ENCODE measurements at places on chromosomes 6 and 20. TPM values are rescaled to one million over a fixed set of nuclear protein-coding genes. Genes with fewer than 3 reads are reported as not detected.

DNA sequence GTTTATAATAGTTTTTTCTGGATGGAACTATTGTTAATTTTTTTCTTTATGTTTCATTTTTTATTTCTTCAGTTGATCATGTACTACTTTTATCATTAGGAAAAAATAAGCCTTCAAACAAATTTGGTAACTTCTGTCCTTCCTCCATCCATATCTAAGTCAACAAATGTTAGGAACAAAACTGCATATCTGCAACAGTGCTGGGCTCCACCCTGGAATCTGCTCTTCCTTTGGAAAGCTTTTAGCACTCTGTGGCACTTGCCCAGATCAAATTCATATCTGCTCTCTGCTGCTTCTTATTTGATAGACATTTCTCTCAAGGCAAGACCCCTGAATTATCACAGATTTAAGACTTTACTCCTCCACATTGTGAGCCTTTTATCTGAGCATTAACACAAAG, 24.3 kb upstream of the GPR63 start:
- no peaks in the 10 kb centered on the region for H3K36me3 ChIP-seq
- DNase-seq, result no peak
- H3K27ac ChIP-seq, result no peak overlapping the region
- peaks cover 5% of the 10 kb centered on the region for H3K27me3 ChIP-seq
- no peaks in the 10 kb centered on the region for H3K4me1 ChIP-seq

- H3K4me3 ChIP-seq, result no peak overlapping the region
- H3K27me3 ChIP-seq, result no peaks in the 10 kb centered on the region
- DNase-seq, result no peak
- no peaks in the 10 kb centered on the region for H3K36me3 ChIP-seq
Measured at GRCh38 chr6:54115966-54116365, 4.7 kb downstream of the MLIP start.

- H3K27ac ChIP-seq, result no peak overlapping the region
- peaks cover 6% of the 10 kb centered on the region for H3K36me3 ChIP-seq
- H3K27me3 ChIP-seq, result no peaks in the 10 kb centered on the region
- H3K4me3 ChIP-seq, result peak overlapping the region; percentile 76
- peaks cover 12% of the 10 kb centered on the region for H3K4me1 ChIP-seq
Measured at GRCh38 chr6:135052939-135053338, 1.7 kb downstream of the HBS1L start.

DNA sequence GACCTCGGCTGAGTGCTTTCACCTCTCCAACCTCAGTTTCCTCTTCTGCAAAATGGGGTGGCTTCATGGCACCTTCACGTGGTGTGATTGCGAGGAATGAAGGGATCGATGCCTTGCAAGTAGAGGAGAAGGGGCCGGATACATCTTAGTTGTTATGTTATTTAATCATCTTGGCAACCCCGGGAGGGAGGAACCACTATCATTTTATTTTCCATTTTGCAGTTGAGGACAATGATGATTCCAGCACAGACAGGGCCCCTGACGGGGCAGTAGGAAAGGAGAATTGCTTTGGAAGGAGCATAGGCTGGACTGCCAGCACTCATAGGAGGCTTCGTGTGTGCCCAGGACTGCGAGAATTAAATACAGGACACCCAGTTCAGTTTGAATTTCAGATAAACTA, 2.5 kb upstream of the PMEPA1 start:
- no peaks in the 10 kb centered on the region for H3K36me3 ChIP-seq
- DNase-seq, result no peak
- no peaks in the 10 kb centered on the region for H3K27me3 ChIP-seq
- H3K4me1 ChIP-seq, result peaks cover 9% of the 10 kb centered on the region
- no peak overlapping the region for H3K27ac ChIP-seq
- no peak overlapping the region for H3K4me3 ChIP-seq

- H3K27me3 ChIP-seq, result peaks cover 82% of the 10 kb centered on the region
- no peaks in the 10 kb centered on the region for H3K4me1 ChIP-seq
- no peaks in the 10 kb centered on the region for H3K36me3 ChIP-seq
- no peak overlapping the region for H3K27ac ChIP-seq
- DNase-seq, result peak; percentile 75
Measured at GRCh38 chr20:59525500-59526241, 78.7 kb upstream of the PHACTR3 start.

DNA sequence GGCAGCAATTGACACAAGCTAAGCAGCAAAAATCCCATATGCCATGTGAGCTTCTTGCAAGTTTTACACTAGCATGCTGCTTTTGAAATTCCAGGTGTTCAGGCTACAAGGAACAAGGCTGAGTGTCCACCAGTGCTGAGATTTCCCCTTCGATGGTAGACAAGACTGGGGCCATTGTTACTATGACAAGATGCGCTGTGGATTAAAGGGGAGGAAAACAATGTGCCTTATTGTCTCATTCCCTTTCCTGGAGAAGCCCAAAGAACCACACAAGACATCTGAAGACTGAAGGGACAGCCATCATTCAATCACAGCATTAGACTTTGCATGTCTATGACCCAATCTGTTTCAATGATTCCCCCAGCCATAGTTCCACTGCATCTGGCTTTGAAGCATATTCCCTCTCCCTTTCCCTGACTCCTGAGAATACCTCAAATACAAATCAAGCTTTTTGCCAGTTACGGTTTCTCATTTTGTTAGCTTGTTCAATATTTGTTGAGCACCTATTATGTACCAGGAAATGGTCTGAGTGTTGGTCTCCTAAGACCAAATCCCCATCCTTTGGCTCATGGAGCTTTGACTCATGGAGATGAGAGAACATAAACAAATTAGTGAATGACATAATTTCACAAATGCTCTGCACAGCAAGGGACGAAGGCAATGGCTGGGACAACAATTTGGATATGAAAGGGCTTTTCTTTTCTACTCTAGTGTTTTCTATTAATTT, 23.4 kb upstream of the SCGN start:
- H3K27ac ChIP-seq, result no peak overlapping the region
- H3K4me3 ChIP-seq, result no peak overlapping the region
- no peak for DNase-seq
- no peaks in the 10 kb centered on the region for H3K36me3 ChIP-seq
- no peaks in the 10 kb centered on the region for H3K4me1 ChIP-seq

GRCh38 chr6:36650848-36651478, 27.6 kb upstream of the CDKN1A start:
- H3K4me3 ChIP-seq, result no peak overlapping the region
- no peaks in the 10 kb centered on the region for H3K36me3 ChIP-seq
- H3K4me1 ChIP-seq, result peaks cover 30% of the 10 kb centered on the region
- DNase-seq, result no peak
- H3K27me3 ChIP-seq, result no peaks in the 10 kb centered on the region

DNA sequence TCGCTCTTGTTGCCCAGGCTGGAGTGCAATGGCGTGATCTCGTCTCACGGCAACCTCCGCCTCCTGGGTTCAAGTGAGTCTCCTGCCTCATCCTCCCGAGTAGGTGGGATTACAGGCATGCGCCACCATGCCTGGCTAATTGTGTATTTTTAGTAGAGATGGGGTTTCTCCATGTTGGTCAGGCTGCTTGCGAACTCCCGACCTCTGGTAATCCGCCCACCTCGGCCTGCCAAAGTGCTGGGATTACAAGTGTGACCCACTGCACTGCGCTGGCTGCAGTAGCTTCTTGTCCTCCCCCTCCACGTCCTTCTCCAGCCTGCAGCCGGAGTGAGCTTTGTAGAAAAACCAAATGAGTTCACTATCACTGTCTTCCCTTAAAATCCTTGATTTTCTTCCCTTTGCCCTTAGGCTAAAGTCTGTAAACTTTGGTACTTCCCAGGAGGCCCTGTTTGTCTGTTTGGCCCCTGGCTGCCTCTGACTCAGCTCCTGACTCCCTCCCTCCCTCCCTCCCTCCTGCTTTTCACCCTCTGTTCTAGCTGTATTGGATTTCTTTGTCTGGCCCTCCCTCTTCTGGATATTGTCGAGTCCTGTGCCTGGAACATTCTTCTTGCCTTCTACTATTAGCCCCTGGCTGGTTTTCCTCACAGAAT, 12.9 kb downstream of the PARD6B start:
- peaks cover 16% of the 10 kb centered on the region for H3K36me3 ChIP-seq
- peaks cover 54% of the 10 kb centered on the region for H3K4me1 ChIP-seq
- peak; percentile 86 for DNase-seq
- H3K4me3 ChIP-seq, result no peak overlapping the region

GRCh38 chr6:85323435-85324040, 126.3 kb upstream of the NT5E start:
- H3K4me3 ChIP-seq, result no peak overlapping the region
- no peaks in the 10 kb centered on the region for H3K4me1 ChIP-seq
- no peak overlapping the region for H3K27ac ChIP-seq

DNA sequence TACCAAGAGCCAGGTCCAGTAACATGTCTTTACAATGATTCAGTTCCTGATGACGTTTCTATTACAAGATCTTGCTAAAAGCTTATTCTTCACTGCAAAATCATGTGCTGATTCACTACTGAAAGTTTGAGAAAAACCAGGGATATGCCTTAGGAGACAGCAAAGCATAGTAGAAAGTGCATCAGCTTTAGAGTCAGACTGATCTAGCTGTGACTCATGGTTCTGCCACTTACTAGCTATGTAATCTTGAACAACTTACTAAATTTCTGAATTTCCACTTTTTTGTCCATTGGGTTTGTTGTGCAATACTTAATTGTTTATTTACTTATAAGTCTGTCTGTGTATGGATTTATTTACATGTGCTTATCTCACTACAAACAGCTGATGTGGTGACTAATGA, 198.5 kb upstream of the RSPO3 start:
- H3K36me3 ChIP-seq, result no peaks in the 10 kb centered on the region
- DNase-seq, result peak; percentile 6
- H3K27me3 ChIP-seq, result no peaks in the 10 kb centered on the region
- H3K4me1 ChIP-seq, result peaks cover 10% of the 10 kb centered on the region

GRCh38 chr6:118597636-118598035, 49.5 kb downstream of the PLN start:
- no peaks in the 10 kb centered on the region for H3K4me1 ChIP-seq
- no peaks in the 10 kb centered on the region for H3K27me3 ChIP-seq
- no peak overlapping the region for H3K27ac ChIP-seq
- no peaks in the 10 kb centered on the region for H3K36me3 ChIP-seq
- DNase-seq, result no peak

GRCh38 chr20:62567246-62568044, 74.9 kb upstream of the SLCO4A1 start:
- H3K27me3 ChIP-seq, result peaks cover 25% of the 10 kb centered on the region
- no peaks in the 10 kb centered on the region for H3K4me1 ChIP-seq
- no peak for DNase-seq
- H3K27ac ChIP-seq, result no peak overlapping the region
- no peaks in the 10 kb centered on the region for H3K36me3 ChIP-seq

DNA sequence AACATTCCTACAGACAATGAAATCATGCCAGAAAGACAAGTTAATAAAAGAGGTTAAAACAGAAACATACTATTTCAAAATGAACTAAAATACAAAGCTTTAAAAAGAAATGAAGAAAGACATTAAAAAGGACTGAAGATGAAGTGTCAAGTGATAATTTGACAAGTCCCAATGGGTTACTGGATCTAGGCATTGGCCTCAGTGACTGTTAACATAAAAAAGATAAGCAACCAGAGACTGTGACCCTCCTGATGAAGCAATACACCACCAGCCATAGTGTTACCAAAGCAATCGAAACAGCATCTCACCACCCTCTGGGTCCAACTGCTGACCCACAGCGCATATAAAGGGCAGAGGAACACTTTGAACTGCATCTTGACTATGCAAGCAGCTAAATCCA, 130.3 kb downstream of the FIG4 start:
- H3K27me3 ChIP-seq, result no peaks in the 10 kb centered on the region
- no peak overlapping the region for H3K27ac ChIP-seq
- H3K4me1 ChIP-seq, result no peaks in the 10 kb centered on the region
- H3K4me3 ChIP-seq, result no peak overlapping the region

DNA sequence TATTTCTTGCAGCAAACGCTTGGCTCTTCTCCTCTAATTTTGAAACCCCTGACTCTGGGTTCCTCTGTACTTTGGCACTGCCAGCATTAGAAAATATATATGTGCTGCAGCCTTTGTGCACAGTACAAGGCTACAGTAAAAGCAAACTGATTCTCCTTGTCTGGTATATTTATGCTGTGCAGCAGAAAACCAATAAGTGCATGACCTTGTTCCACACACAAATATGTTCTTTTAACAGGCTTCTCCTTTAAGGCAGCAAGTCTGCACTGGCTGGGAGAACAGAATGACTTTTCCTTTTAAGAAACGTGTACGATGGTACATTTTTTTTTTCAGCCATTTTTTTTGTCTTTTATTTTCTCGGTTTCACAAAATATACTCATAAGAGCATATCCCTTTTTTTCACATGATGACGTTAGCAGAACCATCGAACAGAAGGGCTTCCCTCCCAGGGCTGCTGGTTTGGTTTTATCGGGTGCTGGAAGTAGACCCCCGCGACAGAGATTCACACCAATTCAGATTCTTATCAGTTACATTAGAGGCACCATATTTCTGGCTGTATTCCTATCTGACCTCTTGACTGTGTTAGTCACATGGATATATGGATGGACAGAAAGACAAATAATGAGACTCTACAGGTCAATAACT, 129.9 kb upstream of the ARID1B start:
- no peak for DNase-seq
- H3K4me3 ChIP-seq, result no peak overlapping the region
- no peaks in the 10 kb centered on the region for H3K36me3 ChIP-seq
- H3K27me3 ChIP-seq, result no peaks in the 10 kb centered on the region
- no peak overlapping the region for H3K27ac ChIP-seq

DNA sequence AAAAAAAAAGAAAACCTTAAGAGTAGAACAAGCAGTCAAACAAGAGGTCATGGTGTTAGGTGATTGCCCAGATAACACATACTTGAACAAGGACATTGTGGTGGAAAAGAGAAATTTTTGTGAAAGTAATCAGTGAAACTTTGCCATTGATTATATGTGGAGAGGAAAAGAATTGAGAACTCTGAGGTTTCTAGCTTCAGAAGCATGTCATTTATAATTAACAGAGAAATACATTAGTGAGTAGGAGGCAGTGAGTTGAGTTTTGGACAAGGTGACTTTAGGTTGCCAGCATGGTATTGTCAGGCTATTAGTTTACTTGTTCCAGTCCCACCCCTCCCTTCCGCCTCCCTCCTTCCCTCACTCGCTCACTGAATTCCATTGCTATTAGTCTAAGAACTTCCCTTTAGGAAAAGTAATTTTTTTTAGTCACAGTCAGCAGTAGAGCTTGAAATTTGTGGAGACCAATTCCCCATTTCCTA, 17.2 kb downstream of the TAB2 start:
- no peak overlapping the region for H3K27ac ChIP-seq
- DNase-seq, result no peak
- H3K4me3 ChIP-seq, result no peak overlapping the region
- H3K4me1 ChIP-seq, result peaks cover 34% of the 10 kb centered on the region

DNA sequence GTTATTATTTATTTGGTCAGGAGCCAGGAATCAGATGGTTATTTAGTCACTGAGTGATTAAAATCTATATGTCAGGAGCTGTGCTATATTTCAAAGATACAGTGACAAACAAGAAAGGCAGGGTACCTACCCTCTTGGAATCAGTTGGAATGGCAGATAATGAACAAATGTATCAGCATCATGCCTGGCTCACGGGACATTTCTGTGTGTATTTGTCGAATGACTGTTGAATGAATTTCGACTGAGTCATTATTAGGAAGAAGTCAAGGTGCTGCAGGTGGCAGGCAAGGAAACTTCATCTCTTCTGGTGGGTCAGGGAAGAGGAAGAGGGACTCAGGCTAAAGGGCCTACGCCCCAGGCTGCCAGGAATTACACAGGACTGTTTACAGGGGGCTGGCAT, 13.6 kb downstream of the PKIG start:
- no peak overlapping the region for H3K4me3 ChIP-seq
- no peak overlapping the region for H3K27ac ChIP-seq
- no peaks in the 10 kb centered on the region for H3K27me3 ChIP-seq
- H3K36me3 ChIP-seq, result peaks cover 9% of the 10 kb centered on the region
- no peak for DNase-seq

The LRRC73 gene
- total RNA-seq, result 0.94 TPM

The ULBP2 gene
- 2.6 TPM for total RNA-seq

The CTCFL gene
- total RNA-seq, result 0.90 TPM

The CCN6 gene
- not detected for total RNA-seq

The C2 gene
- 1.2 TPM for total RNA-seq

The PTCHD4 gene
- 0.17 TPM for total RNA-seq

Measured in A673 (cell line).